ENCODE measurements at places on chromosomes 1 and 21. TPM values are rescaled to one million over a fixed set of nuclear protein-coding genes. Genes with fewer than 3 reads are reported as not detected.

The INTS11 gene
- 28.2 TPM for total RNA-seq

The RHD gene
- total RNA-seq: 0.16 TPM

DNA sequence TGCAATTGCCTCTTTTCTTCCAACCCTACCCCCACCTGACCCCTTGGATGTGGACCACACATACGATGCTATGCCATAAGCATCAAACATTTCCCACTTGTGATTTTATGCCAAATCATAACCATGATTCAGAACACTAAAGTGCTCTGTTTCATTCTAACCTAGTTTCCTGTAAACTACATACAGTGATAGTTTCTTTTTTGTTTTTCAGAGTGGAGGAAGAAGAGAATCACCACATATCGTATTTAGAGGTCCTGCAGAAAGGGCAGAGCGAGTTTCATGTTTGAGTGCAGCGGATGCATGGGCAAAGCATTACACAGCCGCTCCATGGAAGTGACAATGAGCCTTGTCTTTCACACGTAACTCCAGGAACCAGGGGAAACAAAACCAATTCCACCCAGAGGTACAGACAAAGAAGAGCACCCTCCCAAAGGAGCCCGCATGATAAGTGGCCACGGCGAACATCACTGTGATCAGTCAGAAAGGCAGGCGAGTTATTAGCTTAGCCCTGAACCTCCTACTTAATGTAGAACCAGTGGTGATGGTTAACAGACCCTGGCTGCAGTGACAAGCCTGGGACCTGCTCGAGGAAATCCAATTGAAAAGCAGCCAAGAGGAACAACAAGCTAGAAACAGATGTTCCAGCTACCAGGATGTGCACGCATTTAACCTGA lies 64.0 kb upstream of the ZNF281 start:
- DNase-seq: no peak

DNA sequence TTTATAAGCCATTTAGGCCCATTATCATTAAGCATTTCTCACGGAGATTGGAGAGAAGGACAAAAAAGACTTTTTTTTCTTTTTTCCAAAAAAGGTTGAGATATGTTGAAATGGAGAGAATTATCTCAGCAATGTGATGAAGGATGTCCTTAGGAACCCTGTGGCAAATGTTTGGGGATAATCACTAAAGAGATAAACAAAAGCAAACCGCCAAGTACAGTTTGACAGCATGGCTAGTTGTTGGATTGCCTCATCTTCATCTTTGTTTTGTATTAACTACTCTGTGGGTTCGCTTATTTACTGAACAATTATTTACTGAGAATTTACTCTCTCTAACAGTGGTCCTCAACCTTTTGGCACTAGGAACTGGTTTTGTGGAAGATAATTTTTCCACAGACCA lies 97.4 kb upstream of the HP1BP3 start:
- no peak for DNase-seq

The GBP6 gene
- 0.47 TPM for total RNA-seq

GRCh38 chr1:211603191-211603701 lies 24.3 kb upstream of the SLC30A1 start:
- DNase-seq: no peak

DNA sequence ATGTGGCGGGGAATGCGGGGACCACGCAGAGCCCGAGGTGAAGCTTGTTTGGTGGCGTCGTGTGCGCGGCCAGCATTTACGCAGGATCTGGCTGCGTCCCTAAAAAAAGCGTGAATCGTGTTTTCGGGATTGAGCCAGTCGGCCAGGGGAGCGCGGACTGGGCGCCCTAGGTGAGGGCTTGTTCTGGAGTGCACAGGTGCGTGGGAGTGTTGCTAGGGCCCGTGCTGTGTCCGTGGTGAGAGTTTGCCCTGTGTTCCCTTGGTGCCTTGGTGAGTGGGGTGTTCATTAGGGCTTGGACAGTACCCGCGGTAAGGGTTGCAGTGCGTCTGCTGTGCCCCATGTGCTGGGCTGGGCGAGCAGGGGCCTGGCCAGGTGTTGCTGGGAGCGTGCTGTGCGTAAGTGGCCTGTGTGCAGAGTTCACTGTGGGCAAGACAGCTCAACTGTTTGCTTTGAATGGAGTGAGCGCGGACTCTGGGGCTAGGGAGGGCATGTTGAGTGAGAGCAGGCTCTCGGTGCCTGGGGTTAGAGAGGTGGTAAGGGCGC lies 673 bp downstream of the CD46 start:
- DNase-seq: no peak

The TMEM82 gene
- total RNA-seq: not detected

The FASLG gene
- not detected for total RNA-seq
